ENCODE measurements at places on chromosomes 16 and 17.

- DNase-seq = peak; percentile 62
These were observed at the start of gene OR1F1 for GRCh38 chr16:3187798-3188674. Gene OR1F1, plus strand, starts transcription at chr16:3188204.

DNA sequence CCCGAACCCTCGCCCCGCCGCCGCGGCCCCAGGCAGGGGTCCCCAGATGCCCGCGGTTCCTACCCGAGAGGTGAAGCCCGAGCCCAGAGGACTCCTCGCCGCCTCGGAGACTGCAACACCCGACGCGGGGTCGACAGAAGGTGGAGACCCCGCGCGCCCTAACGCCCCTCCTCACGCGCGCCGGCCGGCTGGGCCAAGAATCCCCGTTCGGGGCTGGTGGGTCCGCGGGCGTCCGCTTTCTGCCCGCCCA lies 515 bp downstream of the SUMO2 start:
- DNase-seq = no peak

DNA sequence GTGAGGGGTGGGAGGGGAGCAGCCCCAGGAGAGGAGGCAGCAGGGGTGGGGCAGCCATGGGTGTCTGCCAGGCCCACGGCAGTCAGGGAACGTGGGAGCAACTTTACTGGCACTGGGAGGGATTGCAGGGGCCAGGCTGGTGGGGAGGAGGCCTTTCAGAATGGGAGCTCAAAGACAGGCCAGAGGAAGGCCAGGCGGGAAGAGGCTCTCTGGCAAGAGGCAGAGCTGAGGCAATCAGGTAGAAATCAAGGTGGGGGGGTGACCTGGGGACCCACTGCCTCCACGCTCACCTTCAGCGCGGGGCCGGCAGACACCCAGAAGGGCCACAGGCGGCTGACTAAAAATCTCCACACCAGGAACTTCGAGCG lies 11.9 kb upstream of the GSE1 start:
- no peak for DNase-seq

DNA sequence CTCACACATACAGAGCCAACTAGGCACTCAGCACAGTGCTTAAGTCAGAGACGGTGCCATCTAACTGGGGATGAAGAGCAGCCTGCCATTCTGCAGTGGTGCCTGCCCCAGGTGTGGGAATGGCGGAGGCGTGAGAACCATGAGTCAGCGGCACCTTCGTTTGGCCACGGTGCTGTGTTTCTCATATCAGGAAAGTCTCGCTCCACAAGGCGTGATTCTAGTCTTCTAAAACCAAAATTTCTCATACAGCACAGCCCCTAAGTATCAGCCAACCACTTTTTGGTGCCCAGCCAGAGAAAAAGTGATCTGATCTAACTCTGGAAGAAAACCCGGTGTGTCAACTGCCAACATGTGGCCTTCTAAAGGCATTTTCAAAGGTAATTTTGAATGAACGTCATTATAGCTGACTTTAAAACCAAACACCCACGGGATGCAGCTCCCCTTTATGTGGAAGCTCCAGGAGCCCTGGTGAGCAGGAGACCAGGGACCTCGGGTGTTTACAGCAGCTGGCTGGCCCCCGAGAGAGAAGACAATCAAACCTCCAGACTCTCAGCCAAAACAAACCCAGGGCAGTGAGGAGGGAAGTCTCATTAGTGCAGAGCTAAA lies 54.6 kb downstream of the ABCC12 start:
- no peak for DNase-seq

DNA sequence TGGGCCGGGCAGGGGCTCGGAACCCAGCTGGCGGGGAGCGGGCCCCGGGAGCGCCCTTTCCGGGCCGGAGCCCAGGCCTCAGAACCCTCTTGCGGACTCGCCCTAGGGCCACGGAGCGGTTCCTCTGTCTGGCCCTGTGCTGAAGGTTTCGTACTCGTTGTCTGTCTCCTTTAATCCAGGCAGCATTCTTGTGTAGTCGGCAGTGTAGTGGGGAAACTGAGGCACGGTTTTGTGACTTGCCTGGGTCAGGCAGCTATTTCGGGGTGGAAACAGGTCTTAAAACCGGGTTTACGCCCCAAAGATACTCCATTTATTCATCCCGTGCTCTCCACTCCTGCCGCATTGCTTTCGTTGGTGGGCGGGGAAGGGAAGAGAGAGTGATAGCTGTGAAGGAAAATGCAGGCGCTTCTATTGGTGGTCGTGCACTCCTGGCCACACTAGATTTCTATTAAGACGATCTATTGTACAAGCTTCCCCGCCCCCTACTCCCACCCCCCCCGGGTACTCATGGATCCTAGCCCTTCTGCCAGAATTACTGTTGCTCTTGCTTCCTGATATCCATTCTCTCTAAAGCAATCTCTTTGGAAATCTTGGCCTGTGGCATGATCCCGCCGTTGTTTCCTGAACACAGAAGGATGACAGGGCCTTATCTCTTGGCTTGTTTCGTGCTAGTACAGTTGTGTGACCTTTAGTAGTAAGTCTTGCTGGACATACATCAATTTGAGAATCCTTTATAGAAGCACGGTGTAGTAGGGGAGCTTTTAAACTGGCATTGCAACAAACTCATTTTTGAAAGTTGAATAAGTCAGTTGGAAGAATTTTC lies 751 bp downstream of the DCAF7 start:
- peak; percentile 26 for DNase-seq

DNA sequence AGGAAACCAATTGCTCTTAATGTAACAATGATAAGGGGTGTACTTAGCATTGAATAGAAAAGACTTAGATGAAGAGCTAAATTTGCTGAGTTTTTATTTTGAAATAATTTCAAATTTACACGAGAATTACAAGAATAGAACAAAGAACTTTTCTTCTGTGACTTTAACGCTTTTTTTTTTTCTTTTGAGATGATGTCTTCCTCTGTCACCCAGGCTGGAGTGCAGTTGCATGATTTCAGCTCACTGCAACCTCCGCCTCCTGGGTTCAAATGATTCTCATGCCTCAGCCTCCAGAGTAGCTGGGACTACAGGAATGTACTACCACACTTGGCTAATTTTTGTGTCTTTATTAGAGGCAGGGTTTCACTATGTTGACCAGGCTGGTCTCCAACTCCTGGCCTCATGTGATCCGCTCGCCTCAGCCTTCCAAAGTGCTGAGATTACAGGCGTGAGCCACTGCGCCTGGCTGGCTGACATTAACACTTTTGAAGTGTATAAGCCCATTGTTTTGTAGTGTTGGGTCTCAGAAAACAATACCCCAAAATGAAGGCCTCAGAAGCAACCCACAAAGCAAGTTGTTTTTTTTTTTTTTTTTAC lies 2.1 kb downstream of the TEN1 start:
- no peak for DNase-seq

GRCh38 chr17:79691931-79692330 lies 38.8 kb upstream of the ENPP7 start:
- no peak for DNase-seq

DNA sequence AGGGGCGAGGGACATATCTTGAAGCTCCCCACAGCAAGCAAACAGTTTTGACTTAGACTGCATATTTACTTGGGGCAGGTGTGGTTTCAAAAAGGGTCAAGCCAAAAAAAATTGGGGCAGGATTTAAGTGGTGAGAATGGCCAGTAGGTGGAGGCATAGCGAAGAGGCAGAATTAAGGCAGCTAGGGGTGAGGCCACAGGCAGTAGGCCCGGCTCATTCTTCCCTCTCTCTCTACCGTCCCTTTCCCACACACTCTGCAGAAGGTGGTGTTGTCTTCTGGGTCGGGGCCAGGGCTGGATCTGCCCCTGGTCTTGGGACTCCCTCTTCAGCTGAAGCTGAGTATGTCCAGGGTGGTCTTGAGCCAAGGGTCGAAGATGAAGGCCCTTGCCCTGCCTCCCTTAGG lies 2.6 kb downstream of the SHBG start:
- DNase-seq = peak; percentile 40

GRCh38 chr16:12439399-12440227 lies 364.1 kb downstream of the CPPED1 start:
- no peak for DNase-seq

DNA sequence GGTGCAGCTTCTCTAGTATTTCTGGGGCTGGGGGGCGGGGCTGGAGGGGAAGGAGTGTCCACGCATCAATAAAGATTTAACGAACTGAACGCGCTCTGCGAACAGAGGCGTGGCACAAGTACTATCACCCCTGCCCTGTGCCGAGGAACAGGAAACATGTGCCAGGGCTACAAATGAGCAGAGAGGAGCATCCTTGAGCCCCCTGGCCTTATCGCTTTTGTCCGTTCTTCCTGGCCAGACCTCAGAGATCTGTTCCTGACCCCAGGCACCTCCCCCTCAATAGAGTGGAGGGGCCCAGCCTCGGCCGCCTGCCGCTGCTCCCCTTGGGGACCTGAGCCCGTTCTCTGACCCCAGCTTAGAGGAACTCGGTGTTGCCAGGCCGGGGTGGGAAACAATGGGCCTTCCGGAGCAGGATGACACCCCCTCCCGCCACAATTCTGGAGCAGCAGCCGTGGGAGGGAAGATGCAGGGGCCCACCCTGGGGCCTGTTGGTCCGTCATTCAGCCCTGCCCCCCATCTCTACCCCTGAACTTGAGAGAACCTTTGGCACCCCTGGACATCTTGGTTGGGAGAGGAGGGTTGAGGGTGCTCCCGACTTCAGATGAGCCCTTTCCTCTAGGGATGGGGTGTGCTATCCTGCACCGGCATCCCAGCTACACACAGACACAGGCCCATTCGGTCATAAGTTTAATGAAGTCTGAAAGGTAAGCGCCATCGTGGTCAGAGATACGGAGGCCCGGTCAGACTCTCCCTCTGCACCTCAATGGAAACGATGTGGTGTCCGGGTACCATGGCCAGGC lies 1.1 kb downstream of the NAA38 start:
- DNase-seq = peak; percentile 62

DNA sequence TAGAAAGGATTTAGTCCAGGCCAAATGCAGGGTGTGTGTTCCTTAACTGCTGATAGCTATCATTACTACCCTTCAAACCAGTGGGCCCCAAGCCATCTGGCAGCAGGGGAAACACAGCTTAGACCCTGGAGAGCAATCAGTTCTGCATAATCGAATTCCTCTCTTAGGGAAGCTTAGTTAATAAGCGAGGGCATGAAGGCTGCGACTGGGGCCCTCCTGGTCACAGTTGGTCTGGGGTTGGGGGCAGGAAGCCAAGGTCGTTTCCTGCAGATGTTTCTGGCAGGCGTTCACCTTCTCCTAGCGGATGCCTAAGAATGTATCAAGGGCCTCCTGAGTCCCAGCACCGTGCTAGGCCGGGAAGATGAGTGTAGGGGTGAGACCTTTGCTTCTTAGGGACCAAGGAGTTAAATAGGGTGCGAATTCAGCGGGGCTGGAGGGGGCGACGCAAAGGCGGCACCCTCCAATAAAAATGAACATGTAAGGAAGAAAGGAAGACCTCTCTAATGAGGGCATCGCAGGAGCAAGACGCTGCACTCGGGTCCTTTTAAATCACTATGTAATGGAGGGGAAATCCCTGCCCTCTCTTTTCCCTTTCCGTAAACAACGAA lies 16.5 kb upstream of the EEF2K start:
- DNase-seq = no peak

GRCh38 chr16:23015580-23015979 lies 133.7 kb downstream of the USP31 start:
- no peak for DNase-seq

DNA sequence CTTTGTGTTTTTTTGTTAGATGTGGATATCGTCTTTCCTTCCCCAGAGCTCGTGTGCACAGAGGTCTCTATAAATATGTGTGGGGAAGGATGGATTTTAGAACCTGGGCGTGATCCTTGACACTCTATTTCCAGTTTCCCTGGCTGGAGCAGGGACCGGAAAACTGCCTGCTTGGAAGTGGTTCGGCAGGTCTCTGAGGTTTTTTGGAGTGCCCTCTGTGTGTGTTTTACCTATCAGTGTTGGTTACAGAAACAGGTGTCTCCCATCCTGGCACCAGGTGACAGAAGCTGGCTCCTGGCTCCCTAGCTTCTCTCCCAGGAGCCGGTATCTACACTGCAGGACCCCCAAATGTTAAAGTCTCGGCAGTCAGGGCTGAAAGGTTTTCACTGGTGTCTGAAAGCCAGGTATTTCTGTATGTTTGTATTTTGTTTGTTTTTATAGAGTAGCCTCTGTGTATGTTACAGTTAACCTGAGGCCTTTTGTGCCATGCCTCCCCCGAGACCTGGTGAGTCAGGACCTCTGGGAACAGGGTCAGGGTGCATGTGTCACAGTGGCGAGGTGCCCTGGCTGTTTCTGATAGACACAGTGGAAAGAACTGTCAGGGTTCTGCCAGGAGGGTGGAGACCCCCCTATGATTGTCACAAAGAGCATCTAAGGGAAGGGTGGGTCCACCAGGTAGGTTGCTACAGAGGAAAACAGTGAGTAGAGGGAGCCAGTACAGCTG lies 31.3 kb downstream of the ZC3H18 start:
- DNase-seq = no peak

DNA sequence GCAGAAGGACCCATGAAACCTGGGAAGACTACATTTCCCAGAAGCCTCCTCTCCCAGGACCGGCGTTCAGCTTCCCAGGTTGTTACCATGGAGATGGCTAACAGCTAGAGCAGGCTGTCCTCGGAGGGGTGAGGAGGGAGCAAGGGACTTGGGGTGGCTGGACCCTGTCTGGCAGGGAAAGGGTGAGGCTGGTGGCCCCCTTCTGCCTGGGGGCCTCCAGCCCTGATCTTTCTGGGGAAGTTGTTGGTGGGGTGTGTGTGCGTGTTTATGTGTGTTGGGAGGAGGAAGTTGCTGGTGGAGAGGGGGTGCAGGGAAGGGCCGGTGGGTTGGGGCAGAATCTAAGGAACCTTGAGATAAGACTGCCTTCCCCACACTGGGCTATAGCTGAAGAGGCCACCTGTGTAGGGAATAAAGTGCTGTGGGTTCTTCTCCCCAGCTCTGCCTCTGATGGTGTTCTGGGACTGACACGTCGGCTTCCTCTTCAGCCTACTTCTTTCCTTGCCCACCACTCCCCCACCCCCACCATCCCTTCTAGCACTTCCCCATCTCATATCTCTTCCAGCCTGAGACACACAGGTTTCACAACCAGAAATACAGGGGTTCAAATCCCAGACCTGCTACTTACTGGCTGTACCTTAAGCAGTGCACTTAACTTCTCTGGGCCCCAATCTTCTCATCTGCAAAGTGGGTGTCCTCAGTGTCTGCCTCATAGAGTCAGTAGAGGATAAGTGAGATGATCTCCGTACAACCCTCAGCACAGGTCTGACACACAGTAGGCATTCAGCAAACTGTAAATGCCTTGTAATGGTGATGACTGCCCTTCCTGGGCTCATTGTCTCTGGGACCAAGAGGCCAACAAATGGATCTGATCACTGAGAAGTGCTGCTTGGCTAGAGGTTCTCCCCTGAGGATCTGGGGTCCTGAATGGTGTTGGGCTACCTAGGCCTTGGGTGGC lies at the start of gene DRC7:
DRC7 (plus strand) TSS at position 82 of the 955 bp plus-strand sequence. CDS start 3,144 bp downstream, outside the sequence.
- DNase-seq = peak; percentile 67

GRCh38 chr16:27301236-27301861 lies 12.4 kb upstream of the IL4R start:
- DNase-seq = no peak

- no peak for DNase-seq
These were observed 55.4 kb downstream of the TMEM186 start for GRCh38 chr16:8742068-8742467.

DNA sequence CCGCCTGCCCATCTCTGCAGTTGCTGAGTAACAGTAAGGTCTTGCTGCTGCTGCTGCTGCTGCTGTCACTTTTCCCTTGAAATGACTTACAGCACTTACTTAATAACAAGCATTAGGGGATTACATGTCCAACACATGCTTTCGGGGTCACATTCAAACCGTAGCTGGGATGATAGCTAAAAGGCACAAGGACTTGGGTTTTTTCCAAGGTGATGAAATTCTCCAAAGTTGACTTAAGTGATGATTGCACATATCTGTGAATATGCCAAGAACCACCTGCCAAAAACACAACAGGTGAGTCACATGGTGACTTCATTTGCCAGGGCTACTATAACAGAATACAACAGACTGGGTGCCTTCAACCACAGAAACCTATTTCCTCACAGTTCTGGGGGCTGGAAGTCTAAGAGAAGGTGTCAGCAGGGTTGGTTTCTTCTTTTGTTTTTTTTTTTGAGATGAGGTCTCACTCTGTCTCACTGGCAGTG lies 121.9 kb upstream of the TNRC6C start:
- peak; percentile 49 for DNase-seq

Data from amniotic epithelial cell (primary cell).